ENCODE measurements at places on chromosomes 5 and 9. TPM values are rescaled to one million over a fixed set of nuclear protein-coding genes. Genes with fewer than 3 reads are reported as not detected.

The LCN9 gene
- total RNA-seq = not detected

The SMIM33 gene
- not detected for total RNA-seq

The TNFSF8 gene
- not detected for total RNA-seq

The ADGRD2 gene
- total RNA-seq = not detected

The ZFP62 gene
- total RNA-seq = 8.6 TPM

The ANKRD34B gene
- not detected for total RNA-seq

The MARVELD2 gene
- 3.2 TPM for total RNA-seq

The GPR150 gene
- total RNA-seq = not detected

The DAPK1 gene
- 15.1 TPM for total RNA-seq

The CARD9 gene
- 1.5 TPM for total RNA-seq

Measured in A549 treated with GW870086 at 1 μM for 4 hours (cell line).